SJCRH30 (cell line): ENCODE measurements at places on chromosomes 4 and X.

DNA sequence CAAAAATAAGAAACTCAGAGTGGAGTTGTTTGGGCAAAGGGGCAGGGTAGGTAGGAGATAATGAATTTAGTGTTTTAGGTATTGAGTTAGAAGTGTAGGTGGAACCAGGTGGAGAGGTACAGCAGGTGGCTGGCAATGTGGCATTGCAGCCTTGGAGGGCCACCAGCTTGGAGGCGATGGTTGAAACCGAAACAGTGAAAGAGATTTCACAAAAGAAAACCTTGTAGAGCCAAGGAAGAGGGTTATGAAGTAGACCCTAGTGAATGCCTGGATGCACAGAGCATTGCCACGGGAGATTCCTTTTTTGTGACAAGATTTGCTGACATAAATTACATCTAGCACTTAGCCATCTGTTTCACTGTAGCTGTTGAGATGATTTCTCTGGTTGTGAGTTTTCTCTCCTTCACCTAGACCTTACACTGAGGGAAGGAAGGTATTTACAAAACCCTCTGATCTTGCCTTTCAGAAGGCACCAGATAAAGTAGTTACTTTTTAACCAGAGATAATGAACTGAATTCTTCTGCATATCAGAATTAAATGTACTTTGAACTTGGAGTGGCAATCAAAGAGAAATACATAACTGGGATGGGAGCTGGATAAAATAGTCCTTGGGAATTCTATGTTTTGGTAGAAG lies 104.1 kb upstream of the CASK start:
- no peak for DNase-seq

- no peak for DNase-seq
Observed at GRCh38 chrX:129934952-129935351, 29.0 kb downstream of the UTP14A start.

- peak; percentile 27 for DNase-seq
Observed at GRCh38 chr4:151798678-151799416, 38.0 kb upstream of the GATB start.

- DNase-seq: peak; percentile 91
Observed at GRCh38 chr4:124936427-124936826, 223.9 kb upstream of the ANKRD50 start.

- peak; percentile 24 for DNase-seq
Observed at GRCh38 chr4:44583393-44583792, 68.0 kb downstream of the YIPF7 start.

DNA sequence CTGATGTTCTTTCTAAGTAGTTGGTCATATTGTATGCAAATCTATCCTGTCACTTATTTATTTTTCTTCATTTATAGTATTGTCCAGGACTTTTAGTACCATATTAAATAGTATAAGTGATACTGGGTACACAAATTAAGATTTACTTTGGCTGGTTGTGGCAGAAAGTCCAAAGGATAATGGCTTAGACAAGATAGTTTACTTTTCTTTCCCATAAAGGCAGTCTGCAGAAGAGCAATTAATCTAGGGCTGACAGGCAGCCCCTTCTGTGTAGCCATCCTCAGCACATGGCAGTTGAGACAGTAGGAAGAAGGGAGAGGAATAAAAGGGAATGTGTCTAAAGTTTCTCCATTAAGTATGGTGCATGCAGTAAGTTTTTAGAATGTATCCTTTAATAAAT lies 6.4 kb downstream of the RBM10 start:
- DNase-seq: no peak

GRCh38 chr4:10492464-10492863 lies 35.2 kb upstream of the ZNF518B start:
- DNase-seq: no peak

DNA sequence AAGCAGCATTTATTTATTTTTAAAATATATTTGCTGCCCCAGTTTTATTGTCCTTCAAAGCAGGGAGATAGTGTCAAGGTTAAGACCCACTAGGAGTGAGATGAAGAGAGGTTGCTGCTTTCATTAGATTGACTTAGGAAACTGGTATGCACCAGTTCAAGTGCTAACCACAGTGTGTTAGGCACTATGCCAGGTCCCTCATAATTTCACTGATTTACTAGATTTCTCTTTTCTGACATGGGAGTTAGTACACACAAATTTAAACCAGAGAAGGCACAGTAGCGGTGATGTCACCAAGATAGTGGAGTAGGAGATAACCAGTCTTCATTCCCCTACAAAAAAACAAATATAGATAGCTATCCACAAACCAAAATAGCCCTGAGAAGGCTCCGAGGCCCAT lies 14.3 kb downstream of the RRAGB start:
- no peak for DNase-seq

GRCh38 chr4:55086578-55086977 lies 38.8 kb downstream of the KDR start:
- DNase-seq: no peak

DNA sequence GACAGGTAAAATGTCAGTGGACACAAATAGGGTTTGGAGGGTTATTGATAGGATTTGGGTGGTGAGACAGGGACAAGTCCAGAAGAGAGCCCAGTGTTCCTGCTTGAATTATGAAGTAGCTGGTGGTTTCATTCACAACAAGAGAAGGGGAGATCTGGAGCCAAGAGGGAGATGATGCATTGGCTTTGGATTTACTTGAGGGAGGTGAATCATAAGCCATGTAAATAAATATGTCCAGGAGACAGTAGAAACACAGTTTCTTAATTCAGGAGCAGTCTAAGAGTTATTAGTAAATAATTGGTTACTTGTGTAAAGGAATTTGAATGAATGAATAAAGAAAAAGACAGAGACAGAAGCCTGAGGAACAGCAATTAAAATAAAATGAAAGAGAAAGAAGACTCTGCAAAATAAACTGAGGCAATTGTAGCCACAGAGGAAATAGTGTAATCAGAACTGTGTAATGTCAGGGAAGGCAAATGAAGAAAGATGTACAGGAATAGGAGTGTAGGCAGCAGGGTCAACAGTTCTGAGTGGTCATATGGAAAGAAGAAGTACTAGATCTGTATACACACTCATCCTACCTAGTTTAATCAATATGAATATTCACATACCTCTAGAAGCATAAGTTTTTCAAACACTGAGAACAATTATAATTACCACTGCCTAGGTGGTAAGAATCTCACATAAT lies 50.2 kb upstream of the CXCL8 start:
- DNase-seq: no peak

DNA sequence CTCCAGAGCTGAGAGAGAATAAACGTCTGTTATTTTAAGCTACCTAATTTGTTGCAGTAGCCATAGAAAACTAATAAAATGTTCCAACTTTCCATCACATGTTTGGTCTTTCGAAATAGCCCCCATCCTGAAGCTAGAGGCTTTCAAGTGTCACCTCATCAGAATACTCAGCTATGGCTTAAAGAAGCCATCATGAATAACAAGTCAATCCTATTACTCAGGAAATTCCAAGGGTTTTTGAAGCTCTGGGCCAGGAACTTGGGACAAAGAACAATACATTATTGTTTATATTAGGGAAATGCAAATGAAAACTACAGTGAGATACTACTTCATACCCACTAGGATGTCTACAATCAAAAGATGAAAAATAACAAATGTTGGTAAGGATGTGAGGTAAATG lies 42.2 kb downstream of the TBCK start:
- DNase-seq: no peak

- no peak for DNase-seq
Observed at GRCh38 chr4:161655148-161655547, 508.7 kb downstream of the FSTL5 start.

DNA sequence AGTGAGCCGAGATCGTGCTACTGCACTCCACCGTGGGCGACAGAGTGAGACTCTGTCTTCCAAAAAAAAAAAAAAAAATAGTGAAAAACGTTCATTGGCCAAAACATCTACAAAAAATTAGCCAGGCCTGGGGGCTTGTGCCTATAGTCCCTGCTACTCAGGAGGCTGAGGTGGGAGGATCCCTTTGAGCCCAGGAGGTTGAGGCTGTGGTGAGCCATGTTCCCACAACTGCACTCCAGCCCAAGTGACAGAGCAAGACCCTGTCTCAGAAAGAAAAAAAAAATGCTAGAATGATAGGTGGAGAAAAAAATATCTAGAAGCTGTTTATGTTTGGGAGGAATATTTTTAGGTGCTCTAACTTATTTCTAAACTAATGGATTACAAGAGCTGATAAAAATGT lies 14.9 kb downstream of the SPRY1 start:
- no peak for DNase-seq

GRCh38 chrX:31314921-31315320 lies 243.1 kb upstream of the FTHL17 start:
- DNase-seq: no peak

DNA sequence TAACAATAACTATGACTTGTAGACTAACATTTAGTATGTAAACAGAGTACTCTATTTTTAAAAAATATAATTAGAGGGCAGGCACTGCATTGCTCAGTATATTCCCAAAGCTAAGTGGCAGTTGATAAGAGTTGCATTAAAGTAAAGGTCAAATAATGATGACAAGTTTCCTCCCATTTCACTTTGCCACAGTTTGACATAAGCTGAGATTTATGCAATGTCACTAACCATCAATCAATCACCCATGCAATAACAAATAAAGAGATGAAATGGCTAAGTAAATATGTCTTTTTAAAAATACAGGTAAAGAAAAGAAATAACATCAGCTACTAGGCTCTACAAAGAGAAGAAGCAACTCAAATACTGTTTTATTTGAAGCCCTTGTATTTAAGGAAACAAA lies 673.4 kb downstream of the PCDH18 start:
- no peak for DNase-seq

DNA sequence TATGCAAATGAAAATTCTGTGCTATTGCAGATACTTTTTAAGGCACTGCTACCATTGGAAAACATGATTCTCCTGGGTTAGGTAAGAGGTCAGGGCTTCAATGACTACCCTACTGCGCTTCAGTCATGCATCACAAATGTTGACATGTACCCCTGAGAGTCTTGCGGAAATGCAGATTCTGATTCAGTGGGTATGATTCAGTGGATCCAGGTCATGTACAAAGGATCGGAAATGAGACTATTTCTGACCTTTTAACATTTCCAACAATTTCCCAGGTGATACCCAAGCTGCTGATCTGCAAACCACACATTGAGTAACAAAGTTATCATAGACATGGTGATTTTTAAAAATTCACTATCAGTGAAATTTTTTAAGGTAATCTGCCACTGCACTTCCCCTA lies 62.6 kb downstream of the DDX53 start:
- DNase-seq: no peak

- DNase-seq: no peak
Observed at GRCh38 chrX:124030520-124030919, 69.0 kb downstream of the STAG2 start.

DNA sequence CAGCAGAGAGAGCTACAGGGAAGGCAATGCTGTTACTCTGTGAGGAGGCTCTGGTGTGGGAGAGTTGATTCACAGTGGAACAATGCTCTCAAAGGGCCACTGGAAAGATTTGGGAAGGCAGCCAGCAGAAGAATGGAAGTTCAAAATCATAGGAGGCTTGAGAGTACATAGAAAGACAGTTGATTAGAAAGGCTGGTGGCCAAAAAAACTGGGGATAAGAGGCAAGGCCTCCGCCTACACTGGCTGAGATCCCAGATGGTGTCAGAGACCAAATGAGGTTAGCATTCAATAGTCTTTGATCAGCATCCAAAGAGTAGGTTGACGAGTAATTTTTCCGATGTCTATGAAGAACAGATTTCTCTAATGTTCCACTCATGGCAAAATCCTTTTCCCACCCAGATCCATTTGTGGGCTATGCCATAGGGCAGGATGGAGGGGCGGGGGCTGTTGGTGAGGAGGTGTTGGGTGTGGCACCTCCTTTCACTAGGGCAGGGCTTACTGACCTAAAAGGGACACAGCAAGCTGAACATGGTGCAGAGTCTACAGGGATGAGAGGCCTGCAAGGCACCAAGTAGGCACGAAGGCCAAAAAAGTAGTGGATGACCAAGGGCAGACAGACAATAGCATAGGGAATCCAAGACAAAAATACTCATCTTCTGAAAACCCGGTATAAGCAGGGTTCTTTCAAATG lies 15.1 kb downstream of the TEC start:
- no peak for DNase-seq

DNA sequence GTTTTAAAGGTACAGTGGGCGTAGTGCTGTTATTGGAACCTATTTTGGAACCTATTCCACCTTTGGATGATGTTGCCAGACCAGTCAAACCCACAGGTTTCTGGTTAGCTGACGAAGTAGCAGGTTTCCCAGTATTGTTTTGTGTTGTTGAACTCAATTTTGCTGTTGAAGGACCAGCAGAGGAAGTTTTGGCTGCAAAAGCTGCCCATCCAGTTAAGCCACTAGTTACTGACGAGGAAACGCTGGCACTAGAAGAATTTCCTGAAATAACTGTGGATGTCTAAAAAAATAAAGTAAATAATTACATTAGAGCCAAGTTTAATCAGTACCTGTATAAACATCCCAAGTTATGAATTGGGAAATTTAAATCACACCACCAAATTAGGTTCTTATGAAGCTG lies 25.5 kb downstream of the INTS12 start:
- no peak for DNase-seq

GRCh38 chrX:47093860-47094259 lies 15.6 kb downstream of the RGN start:
- DNase-seq: no peak

DNA sequence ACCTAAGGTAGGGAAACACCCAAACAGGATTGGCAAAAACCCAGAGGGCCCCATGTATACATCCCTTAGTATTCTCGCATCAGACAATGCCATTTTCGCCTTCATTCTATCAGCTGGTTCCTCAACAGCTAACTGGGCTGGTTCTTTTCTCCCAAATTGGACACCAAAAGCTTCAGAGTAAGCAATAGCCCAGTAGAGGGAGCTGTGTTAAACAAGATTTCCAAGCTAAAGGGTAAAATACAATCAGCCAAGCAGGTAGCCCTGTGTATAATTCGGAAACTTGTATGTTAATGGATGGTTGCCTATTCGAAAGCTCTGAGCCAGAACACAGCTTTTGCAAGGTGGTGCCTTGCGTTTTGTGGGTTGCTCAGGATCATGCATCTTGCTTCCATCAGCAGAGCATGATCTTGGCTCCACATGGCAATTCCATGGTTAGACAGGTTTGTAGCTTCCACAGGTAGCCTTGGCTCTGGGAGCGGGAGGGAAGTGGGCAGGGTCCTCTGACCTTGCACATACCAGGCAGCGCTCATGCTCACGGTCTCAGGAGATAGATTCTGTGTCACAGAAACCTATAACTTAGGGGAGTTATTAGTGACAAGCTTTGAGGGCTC lies 115.2 kb upstream of the LNX1 start:
- DNase-seq: peak; percentile 17

- no peak for DNase-seq
Observed at GRCh38 chr4:11505221-11505971, 76.7 kb upstream of the HS3ST1 start.

DNA sequence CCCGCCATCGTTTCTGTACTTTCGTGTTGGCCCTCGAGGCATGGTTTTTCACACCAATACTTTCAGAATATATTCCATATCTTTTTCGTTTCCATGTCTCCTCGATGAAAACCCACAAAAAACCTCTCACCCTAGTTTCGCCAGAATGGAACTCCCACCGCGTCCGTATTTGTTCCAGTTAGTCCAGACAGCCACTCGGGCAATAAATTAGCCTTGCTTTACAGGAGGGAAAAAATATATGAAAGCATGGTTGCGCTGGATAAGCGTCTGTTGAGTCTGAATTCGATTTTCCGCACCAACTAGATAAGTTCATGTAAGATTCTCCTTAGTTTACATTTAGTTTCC lies 550 bp upstream of the CHM start:
- DNase-seq: no peak

- DNase-seq: no peak
Observed at GRCh38 chr4:108544481-108544880, 75.9 kb upstream of the RPL34 start.
